ENCODE measurements at places on chromosomes 12 and 14. TPM values are rescaled to one million over a fixed set of nuclear protein-coding genes. Genes with fewer than 3 reads are reported as not detected.

- DNase-seq: no peak
Measured at GRCh38 chr12:100279607-100280244, 12.7 kb downstream of the SCYL2 start.

The FLRT2 gene
- total RNA-seq: 0.17 TPM

DNA sequence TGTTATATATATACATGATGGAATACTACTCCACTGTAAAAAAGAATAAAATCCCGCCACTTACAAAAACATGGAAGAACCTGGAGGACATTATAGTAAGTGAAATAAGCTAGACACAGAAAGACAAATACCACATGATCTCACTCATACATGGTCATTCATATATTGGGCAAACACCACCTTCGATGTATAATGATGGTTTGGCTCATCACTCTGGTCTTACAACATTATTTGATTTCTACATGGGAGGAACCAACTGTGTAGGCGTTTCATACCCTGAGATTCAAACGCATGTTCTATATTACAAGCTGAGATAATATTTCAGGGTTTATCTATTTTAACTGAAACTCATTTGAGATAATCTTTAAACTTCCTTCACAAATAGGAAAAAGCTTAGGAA, 48.3 kb downstream of the ABCD2 start:
- no peak for DNase-seq

GRCh38 chr12:22755629-22756028, 130.7 kb downstream of the ETNK1 start:
- DNase-seq: no peak

The HOXC4 gene
- 1.5 TPM for total RNA-seq

DNA sequence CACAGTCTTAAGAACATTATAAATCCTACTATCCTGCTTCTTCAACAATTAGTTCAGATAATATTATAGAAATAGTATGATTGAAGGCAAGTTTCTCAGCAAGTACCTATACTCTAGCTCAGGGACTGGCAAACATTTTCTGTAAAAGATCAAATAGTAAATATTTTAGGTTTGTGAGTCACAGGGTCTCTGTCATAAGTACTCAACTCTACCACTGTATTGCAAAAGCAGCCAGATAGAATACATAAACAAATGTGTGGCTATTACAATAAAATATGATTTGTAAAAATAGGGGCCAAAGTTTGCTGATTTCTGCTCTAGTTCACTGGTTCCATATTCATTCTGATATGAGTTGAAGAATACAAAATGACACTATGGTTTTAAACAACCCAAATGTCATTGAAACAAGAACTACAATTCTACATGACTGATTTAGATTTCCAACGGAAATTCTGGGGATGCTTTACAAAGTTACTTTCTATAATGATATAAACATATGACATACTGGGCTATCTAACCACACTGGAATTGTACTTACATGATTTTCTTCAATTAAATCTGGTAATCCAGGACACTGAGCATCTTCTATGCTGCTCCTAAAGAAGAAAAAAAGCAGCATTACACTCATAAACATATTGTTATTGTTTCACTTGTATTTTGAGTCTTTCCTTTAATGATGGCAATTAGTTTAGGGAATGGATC, 23.2 kb downstream of the LGALS3 start:
- no peak for DNase-seq

The ARMH4 gene
- 1.7 TPM for total RNA-seq

The MANSC4 gene
- not detected for total RNA-seq

- peak; percentile 31 for DNase-seq
Measured at GRCh38 chr14:66117600-66117999, 368.6 kb upstream of the CCDC196 start.

DNA sequence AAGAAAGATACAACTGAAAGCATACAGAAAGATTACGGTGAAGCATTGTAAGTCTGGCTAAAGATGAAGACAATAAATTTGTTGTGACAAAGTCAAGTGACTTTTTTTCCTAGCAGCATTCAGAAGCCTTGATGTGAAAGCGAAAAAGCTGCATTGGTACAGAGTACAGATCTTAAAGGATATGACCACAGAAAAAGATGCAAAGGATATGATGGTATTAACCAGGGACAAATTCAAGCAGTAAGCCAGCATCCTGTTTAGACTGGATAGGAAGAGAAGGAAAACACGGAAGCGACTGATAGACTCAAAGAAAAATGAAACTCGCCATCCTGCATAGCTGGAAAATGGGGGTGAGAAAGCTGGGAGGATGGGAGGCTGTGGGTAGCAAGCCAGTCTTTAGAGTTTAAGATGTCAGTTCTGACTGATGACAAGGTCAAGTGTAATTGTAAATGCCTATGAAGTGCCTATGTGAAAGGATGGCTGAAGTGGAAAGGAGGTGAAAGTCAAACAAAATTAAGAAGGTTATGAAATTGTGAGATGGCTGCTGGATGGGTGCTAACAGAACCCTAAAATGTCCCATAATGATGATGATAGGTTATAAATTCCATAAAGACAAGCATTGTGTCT, 92.4 kb downstream of the PHLDA1 start:
- no peak for DNase-seq

DNA sequence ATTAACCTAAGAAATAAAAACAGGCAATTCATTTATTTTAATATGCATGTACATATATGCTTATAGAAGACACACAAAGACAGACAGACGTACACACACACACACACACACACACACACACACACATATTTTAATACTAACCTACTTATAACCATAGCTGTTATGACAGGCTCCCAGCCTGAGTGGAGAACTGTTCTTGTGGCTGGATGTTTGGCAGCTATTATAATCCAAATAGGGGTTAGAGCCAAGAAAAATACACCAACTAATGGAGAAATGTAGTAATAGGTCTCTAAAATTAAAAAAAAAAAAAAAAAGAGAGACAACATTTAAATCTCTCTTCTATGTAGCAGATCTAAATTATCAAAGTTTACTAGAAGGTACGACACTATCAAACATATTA, 91.8 kb downstream of the SLC41A2 start:
- DNase-seq: no peak

The ZFHX2 gene
- total RNA-seq: 3.6 TPM
